ENCODE measurements at places on chromosomes 2 and 18. TPM values are rescaled to one million over a fixed set of nuclear protein-coding genes. Genes with fewer than 3 reads are reported as not detected.

Gene MEP1B
- total RNA-seq, result not detected

Gene BOD1L2
- not detected for total RNA-seq

Gene COLEC11
- total RNA-seq, result 48.6 TPM

Gene FBLN7
- total RNA-seq, result 1.5 TPM

Gene SCYGR8
- not detected for total RNA-seq

Gene HRH4
- not detected for total RNA-seq

Gene DDX18
- total RNA-seq, result 49.9 TPM

GRCh38 chr2:69087912-69088240, 74.9 kb downstream of the ANTXR1 start:
- no peaks in the 10 kb centered on the region for H3K36me3 ChIP-seq
- no peaks in the 10 kb centered on the region for H3K27me3 ChIP-seq
- no peak overlapping the region for H3K4me3 ChIP-seq
- H3K27ac ChIP-seq, result peak overlapping the region; percentile 57
- DNase-seq, result no peak

GRCh38 chr2:55154525-55155030, 77.5 kb downstream of the CLHC1 start:
- H3K27me3 ChIP-seq, result no peaks in the 10 kb centered on the region
- H3K4me3 ChIP-seq, result no peak overlapping the region
- peaks cover 18% of the 10 kb centered on the region for H3K4me1 ChIP-seq
- no peak overlapping the region for H3K27ac ChIP-seq
- H3K36me3 ChIP-seq, result no peaks in the 10 kb centered on the region

DNA sequence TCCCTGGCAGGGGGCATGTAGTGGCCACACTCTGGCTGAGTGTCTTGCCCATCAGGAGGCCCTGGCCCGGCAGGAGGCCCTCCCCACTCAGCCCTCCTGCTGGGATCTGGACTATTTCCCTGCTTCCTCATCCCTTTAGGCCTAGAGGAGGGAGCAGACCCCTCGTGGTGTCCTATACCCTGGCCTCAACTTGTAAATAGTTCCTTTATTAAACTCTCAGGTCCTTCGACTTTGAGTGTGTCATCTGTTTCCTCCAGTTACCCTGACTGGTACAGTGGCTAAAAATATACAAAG, 166.7 kb upstream of the GLI2 start:
- H3K27me3 ChIP-seq, result no peaks in the 10 kb centered on the region
- H3K4me3 ChIP-seq, result no peak overlapping the region
- no peak for DNase-seq
- H3K4me1 ChIP-seq, result peaks cover 13% of the 10 kb centered on the region
- H3K27ac ChIP-seq, result no peak overlapping the region

DNA sequence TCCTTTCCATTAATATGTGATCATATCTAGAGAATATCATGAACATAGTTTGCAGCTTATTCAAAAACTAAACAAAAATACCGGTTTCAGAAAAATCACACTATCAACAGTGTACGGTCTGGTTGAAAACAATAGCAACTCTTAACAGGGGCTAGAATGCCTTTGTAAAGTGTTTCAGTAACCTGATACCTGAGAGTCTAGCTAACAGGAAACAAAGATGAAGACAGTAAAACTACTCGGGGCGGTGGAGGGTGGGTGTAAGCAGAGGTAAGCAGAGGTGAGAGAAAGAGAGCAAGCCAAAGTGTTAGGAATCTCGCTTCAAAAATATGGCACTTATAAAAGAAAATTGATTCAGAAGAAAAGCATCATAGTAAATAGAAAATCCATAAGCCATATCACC, 109.0 kb upstream of the RGPD4 start:
- no peak for DNase-seq
- no peak overlapping the region for H3K4me3 ChIP-seq
- no peak overlapping the region for H3K27ac ChIP-seq

GRCh38 chr18:48888773-48889080, 62.0 kb downstream of the SMAD7 start:
- H3K27ac ChIP-seq, result no peak overlapping the region
- DNase-seq, result no peak
- H3K4me1 ChIP-seq, result peaks cover 10% of the 10 kb centered on the region
- H3K36me3 ChIP-seq, result no peaks in the 10 kb centered on the region
- H3K27me3 ChIP-seq, result no peaks in the 10 kb centered on the region
- H3K4me3 ChIP-seq, result no peak overlapping the region

GRCh38 chr18:58009166-58009565, 34.9 kb upstream of the NEDD4L start:
- H3K36me3 ChIP-seq, result no peaks in the 10 kb centered on the region
- H3K4me3 ChIP-seq, result no peak overlapping the region
- DNase-seq, result no peak
- no peaks in the 10 kb centered on the region for H3K27me3 ChIP-seq
- H3K27ac ChIP-seq, result no peak overlapping the region

- H3K27ac ChIP-seq, result no peak overlapping the region
- no peaks in the 10 kb centered on the region for H3K36me3 ChIP-seq
Observed at GRCh38 chr2:68135448-68136320, 22.0 kb upstream of the PNO1 start.

DNA sequence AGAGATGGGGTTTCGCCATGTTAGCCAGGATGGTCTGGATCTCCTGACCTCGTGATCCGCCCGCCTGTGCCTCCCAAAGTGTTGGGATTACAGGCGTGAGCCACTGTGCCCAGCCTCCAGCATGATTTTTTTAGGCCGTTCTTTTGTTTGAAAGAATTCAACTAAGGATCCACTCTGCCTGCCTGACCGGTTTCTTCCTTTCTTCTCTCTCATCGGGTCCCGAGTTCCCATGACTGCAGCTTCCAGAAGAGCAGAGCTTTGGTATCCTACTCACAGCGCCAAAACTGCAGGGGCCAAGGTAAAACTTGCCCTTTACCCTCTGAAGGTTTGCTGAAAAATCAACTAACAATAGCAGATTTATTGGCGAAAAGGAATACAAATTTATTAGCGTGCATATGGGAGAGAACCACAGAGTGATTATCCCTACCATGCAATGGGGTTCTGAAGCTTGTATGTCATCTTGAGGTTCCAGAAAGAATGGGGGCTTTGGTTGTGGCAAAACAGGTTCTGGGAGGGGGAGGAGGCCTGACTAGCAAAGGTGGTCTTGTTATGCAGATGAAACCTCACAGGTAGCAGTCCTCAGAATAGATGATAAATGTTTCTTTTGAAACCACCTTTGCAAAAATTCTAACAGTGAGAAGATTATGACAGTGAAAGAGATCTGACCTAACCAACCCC, 87.0 kb upstream of the MSH6 start:
- no peaks in the 10 kb centered on the region for H3K4me1 ChIP-seq
- H3K4me3 ChIP-seq, result no peak overlapping the region
- no peak for DNase-seq
- no peaks in the 10 kb centered on the region for H3K27me3 ChIP-seq

DNA sequence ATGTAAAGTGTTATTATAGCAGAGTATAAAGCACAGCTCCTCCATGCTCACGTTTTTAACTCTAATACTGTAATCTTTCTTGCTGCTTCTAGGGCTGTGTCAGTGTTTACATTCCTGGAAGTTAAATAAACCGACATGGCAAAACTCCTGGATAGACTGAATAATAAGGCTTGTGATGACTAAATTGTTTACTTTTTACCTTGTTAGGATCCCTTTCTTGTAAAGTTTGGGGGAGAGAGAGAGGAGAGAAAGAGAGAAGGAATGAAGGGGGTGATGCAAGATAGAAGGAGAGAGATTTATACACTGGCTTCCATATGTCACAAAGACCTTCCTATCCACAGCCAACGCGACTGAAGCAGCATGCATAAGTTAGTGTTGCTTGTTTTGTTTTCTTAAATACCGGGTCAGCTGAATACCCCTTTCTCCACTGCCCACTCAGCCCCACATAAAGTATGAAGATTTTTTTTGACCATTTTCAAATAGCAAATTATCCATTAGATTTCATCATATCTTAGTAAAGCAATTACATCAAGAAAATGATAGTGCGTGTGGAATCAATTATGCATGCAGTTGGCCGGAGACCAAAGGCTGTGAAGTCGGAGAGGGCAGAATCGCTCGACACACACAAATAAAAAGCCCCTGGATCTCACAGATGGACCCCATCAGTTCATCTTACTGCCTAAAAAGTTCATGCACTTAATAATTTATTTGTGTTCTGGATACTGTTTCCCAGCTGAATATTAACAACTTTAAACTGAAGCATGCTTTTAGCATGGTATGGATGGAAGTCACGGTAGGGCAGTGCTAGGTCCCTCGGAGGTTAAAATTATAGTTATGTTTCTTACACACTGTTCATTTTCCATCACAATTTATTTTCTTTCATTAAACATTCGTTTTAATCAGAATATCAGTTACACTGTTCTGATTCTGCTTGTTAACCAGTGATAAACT, 20.1 kb downstream of the BCL11A start:
- H3K4me3 ChIP-seq, result no peak overlapping the region
- no peaks in the 10 kb centered on the region for H3K4me1 ChIP-seq
- no peaks in the 10 kb centered on the region for H3K36me3 ChIP-seq
- DNase-seq, result no peak

DNA sequence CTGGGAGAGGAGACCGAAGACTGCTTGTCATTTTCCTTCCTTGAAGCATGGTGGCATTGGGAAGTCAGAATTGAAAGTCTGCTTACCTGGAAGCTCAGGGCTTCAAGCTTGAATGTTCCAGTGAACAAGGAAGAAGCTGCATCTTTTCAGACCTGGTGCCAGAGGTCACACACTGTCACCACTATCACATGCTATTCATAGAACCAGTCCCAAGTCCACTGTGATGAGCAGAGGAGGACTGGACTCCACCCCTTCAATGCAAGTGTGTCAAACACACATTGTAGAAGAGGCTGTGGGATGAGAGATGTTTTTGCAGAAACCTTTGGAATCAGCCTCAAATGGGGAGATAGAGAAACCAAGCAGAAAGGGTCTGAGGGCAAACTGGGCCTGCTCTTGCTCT, 81.4 kb downstream of the LYPD1 start:
- no peaks in the 10 kb centered on the region for H3K27me3 ChIP-seq
- no peak for DNase-seq
- no peak overlapping the region for H3K27ac ChIP-seq
- H3K36me3 ChIP-seq, result no peaks in the 10 kb centered on the region
- no peaks in the 10 kb centered on the region for H3K4me1 ChIP-seq
- no peak overlapping the region for H3K4me3 ChIP-seq

- no peak overlapping the region for H3K4me3 ChIP-seq
- no peaks in the 10 kb centered on the region for H3K4me1 ChIP-seq
- no peaks in the 10 kb centered on the region for H3K27me3 ChIP-seq
- no peak for DNase-seq
Observed at GRCh38 chr2:229501051-229501794, 213.1 kb downstream of the DNER start.

- H3K27me3 ChIP-seq, result no peaks in the 10 kb centered on the region
- no peak overlapping the region for H3K4me3 ChIP-seq
- H3K27ac ChIP-seq, result no peak overlapping the region
- H3K4me1 ChIP-seq, result no peaks in the 10 kb centered on the region
Observed at GRCh38 chr2:221833966-221834365, 261.9 kb upstream of the EPHA4 start.

- H3K4me1 ChIP-seq, result no peaks in the 10 kb centered on the region
- H3K27me3 ChIP-seq, result no peaks in the 10 kb centered on the region
Observed at GRCh38 chr2:158015428-158016076, 86.1 kb upstream of the UPP2 start.

DNA sequence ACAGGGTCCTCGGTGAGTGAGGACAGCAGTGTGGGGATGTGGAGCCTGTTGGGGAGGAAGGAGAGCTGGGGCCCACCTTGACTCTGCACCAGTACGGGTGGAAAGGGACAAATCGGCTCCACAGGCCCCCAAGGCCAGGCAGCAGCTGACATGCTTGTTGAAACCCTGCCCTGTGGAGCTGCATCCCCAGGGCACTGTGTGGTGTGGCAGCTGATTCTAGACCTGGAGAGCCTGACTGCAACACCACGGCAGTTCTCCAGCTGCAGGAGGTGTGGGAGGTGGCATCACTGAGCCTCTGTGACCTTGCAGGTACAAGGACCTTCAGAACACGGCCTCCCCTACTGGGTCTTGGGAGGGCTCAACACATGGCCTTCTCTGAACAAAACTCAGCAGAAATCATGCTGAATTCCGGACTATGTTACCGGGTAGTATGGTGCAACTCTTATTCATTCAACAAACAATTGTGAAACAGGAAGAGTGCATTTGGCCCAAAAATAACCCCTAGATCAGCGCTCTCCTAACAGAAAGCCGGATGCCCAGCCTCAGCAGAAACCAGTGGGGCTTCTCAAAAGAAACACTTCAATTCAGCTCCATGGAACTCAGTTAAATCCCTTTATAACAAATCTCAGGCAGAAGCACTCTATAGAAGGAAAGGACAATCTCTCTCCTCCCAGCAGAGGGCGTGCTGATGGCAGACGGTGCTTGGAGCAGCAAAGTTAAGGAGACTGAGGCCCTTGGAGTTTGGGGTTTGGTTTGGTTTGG, 104.4 kb upstream of the SALL3 start:
- DNase-seq, result no peak
- no peaks in the 10 kb centered on the region for H3K36me3 ChIP-seq
- H3K4me1 ChIP-seq, result no peaks in the 10 kb centered on the region
- no peak overlapping the region for H3K4me3 ChIP-seq
- H3K27me3 ChIP-seq, result no peaks in the 10 kb centered on the region
- no peak overlapping the region for H3K27ac ChIP-seq

GRCh38 chr2:8983571-8983970, 19.9 kb downstream of the MBOAT2 start:
- no peaks in the 10 kb centered on the region for H3K27me3 ChIP-seq
- peaks cover 2% of the 10 kb centered on the region for H3K4me1 ChIP-seq
- no peak overlapping the region for H3K4me3 ChIP-seq
- H3K36me3 ChIP-seq, result no peaks in the 10 kb centered on the region
- no peak for DNase-seq

GRCh38 chr2:121245120-121245820, 39.7 kb downstream of the TFCP2L1 start:
- H3K27me3 ChIP-seq, result no peaks in the 10 kb centered on the region
- no peak overlapping the region for H3K27ac ChIP-seq
- no peaks in the 10 kb centered on the region for H3K36me3 ChIP-seq
- H3K4me1 ChIP-seq, result no peaks in the 10 kb centered on the region

DNA sequence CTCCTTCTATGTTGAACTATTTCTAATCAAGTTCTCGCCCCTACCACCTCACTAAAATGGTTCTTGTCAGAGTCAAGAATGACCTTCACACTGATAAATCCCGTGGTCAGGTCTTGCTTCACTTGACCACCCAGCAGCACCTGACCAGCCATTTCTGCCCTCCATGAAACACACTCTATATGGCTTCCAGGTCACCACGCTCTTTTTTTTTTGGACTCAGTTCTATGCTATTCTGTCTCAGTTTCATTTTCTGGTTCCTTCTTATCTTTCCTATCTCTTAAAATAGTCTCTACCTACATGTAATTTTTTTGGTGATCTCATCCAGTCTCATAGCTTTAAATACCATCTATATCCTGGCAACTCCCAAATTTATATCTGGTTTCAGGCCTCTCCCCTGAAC, 11.4 kb downstream of the EIF2AK3 start:
- no peak for DNase-seq
- H3K27ac ChIP-seq, result no peak overlapping the region
- H3K36me3 ChIP-seq, result no peaks in the 10 kb centered on the region
- H3K4me1 ChIP-seq, result peaks cover 3% of the 10 kb centered on the region
- H3K27me3 ChIP-seq, result no peaks in the 10 kb centered on the region
- no peak overlapping the region for H3K4me3 ChIP-seq
